Breast epithelium (tissue), 4 donors: ENCODE measurements at places on chromosomes 2 and 18. TPM values are rescaled to one million over a fixed set of nuclear protein-coding genes. Genes with fewer than 3 reads are reported as not detected.

Gene TCF7L1
- total RNA-seq = 3.4 TPM

Gene ACMSD
- total RNA-seq = 0.59 TPM

Gene EML6
- 2.3 TPM for total RNA-seq

Gene GPR148
- total RNA-seq = not detected

Gene C2orf80
- total RNA-seq = not detected

Gene ENOSF1
- total RNA-seq = 49.4 TPM

Gene ACVR1C
- total RNA-seq = 8.0 TPM

Gene RGPD3
- total RNA-seq = 2.2 TPM

Gene CHRND
- total RNA-seq = not detected

Gene CPO
- 0.96 TPM for total RNA-seq

Gene LRRTM1
- 0.15 TPM for total RNA-seq

DNA sequence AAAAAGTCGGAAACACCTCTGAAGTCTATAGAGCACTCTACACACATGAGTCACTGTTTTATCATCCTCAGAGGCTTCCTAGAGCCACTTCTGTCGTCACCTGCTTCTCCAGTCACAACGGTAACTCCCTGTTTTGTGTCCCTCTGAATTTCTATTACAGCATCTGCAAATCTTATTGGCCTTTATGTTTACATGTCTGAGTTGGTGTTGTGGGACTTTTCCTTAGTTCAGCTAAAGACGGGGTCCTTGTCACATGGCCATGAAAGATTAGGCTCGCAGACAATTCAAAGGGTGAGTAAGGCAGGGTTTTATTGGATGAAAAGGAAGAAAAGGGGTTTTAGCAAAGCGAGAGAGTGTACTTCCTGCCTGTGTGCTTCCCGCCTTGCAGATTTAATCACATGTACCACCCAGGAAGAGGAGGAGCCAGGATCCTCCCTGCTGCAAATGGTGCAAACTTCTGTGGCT, 185.6 kb downstream of the LPIN1 start:
- DNase-seq = no peak

DNA sequence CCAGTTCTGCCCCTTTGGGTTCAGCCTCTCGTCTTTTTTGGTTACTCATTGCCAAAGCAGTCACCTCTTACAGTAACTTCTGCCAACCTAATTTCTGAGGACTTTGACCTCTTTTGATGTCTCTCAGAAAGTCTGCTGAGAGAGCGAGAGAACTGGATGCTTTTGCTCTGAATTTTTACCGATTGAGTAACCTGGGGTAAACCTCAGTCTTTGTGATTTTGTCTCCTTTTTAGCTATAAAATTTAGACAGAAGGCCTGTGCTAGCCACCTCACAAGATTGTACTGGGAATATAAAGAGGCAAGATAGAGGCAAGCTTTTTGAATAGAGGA, 34.8 kb upstream of the IL1R1 start:
- DNase-seq = no peak

- peak; percentile 75 for DNase-seq
These were observed 995 bp upstream of the RTN4 start for GRCh38 chr2:55051026-55051866.

DNA sequence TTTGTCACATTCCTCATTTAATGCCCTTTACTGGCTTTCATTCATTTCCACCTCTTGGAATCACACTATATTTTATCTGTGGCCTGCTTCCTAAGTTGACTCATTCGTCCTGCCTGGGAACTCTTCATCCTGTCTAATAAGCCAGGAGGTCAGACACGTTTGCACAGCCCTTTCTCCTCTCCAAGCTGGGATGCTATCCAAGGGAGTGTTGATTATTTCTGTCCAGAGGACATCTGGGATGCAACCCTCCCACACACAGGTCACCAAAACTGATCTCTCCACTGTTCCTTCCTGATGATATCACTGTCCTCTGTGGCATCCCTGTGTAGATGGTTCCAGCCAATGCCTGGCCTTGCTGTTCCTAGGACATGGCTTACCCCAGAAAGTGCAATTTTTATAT, 79.8 kb upstream of the NOSTRIN start:
- no peak for DNase-seq

GRCh38 chr2:129139380-129139779, 820.7 kb upstream of the HS6ST1 start:
- DNase-seq = peak; percentile 63

DNA sequence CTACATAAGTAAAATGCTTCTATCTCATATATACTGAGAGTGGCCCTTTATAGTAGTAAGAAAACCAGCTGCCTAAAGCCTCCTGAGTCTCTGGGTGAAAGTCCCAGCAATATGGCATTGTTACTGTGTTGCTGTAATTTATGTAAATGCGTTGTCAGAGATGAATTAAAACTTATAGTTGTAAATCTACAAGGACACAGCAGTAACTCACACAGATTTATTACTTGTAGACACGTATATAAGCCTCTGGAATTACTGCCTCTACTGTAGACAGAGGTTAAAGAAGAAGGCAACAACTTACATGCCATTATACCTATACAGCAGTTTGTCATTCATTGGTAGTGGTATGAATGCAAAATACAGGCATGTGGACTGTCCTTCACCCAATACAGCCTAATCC, 169.1 kb upstream of the BOD1L2 start:
- no peak for DNase-seq

- no peak for DNase-seq
These were observed 284.1 kb downstream of the DSEL start for GRCh38 chr18:67232406-67232805.

DNA sequence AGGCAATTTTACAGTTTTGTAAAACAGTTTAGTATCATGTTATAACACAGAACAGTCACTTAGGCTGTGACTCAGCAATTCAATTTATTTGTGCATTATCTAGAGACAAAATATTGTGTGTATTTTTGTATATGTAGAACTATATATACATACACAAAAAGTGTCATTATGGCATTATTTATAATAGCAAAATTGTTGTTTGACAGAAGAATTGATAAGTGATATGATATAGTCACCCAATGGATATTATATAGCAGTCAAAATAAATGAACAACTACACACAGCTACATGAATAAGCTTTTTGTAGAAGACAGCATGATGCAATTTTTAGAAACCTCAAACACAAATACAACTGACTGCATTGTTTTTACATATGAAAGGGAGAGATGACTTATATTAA, 334.0 kb downstream of the TRIB2 start:
- DNase-seq = no peak

GRCh38 chr2:218003981-218004419, 1.2 kb upstream of the TNS1 start:
- DNase-seq = peak; percentile 61

DNA sequence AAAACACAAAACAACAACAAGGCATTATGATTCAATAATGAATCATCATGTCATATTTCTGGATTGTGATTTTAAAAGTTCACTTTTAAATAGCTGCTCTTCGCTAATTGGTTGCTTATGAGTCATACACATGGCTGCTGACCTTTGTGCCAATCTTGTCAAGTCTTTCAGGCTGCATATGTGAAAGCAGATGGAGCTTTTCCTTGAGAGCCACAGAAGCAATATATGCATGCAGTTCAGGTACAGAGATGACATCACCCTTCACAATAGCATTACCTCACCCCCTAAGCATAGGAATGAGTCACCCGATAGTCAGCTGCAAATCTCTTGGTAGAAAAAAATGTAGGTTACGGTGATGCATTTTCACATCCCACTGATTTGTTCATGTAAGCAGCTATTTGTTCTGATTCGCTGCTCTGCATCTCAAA, 27.2 kb downstream of the EIF2AK3 start:
- DNase-seq = no peak

DNA sequence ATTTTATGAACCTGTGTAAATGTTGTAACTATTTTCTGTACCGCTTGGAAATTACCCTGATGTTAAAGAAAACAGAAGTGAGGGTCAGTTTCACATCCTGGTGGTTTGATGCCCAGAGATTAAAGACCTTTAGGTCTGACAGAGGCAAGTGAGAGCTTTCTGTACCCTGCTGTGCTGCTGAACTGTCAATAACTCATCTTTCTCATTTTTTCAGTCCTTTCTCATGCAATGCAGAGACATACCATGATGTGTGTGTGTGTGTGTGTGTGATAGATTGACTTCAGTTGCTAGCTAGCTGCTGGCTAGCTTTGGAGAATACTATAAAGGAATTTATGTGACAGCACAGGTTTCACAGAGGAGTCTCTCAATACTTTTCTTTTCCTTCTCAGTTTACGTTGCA, 2025.6 kb upstream of the LRRTM1 start:
- DNase-seq = no peak

DNA sequence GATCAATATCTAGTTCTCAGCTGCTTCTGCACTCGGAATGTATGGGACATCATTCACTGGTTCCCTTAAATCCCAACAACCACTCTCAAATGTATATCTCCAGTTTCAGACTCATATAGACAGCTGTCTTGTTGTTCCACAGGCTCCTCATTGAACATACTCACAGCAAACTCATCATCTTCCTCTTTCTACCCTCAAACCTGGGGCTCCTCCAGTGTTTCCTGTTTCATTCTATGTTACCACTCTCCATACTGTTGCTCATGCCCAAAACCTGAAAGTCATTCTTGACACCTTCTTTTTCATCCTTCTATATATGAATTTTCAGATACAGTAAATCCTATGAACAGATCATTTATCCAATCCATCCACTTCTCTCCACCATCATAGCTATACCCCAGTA, 18.7 kb upstream of the REL start:
- DNase-seq = no peak

GRCh38 chr2:240591784-240592183, 5.2 kb downstream of the CAPN10 start:
- no peak for DNase-seq

GRCh38 chr2:40244675-40245074, 207.2 kb downstream of the SLC8A1 start:
- no peak for DNase-seq

GRCh38 chr2:117948615-117949014, 65.3 kb downstream of the CCDC93 start:
- DNase-seq = no peak

- peak; percentile 76 for DNase-seq
These were observed 71.8 kb downstream of the TGOLN2 start for GRCh38 chr2:85255813-85256594.

DNA sequence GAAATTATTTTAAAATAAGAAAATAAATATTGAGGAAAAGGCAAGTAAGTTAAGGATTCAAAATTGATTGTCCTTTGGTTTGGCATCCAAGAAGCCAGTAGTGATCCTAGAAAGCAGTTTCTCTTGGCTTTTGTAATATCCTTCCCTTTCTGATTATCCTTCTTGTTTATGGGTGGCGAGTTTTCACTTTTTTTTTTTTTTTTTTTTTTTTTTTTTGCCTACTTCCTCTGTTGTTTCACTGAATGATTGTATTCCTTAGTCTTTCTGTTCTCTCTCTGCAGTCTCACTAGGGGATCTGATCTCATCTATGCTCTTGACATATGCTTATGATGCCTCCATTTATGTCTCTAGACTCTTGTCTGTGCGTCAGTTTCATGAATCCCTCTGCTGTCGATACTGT, 4.2 kb downstream of the NAPG start:
- no peak for DNase-seq

GRCh38 chr2:108414945-108415344, 34.1 kb upstream of the GCC2 start:
- DNase-seq = no peak

DNA sequence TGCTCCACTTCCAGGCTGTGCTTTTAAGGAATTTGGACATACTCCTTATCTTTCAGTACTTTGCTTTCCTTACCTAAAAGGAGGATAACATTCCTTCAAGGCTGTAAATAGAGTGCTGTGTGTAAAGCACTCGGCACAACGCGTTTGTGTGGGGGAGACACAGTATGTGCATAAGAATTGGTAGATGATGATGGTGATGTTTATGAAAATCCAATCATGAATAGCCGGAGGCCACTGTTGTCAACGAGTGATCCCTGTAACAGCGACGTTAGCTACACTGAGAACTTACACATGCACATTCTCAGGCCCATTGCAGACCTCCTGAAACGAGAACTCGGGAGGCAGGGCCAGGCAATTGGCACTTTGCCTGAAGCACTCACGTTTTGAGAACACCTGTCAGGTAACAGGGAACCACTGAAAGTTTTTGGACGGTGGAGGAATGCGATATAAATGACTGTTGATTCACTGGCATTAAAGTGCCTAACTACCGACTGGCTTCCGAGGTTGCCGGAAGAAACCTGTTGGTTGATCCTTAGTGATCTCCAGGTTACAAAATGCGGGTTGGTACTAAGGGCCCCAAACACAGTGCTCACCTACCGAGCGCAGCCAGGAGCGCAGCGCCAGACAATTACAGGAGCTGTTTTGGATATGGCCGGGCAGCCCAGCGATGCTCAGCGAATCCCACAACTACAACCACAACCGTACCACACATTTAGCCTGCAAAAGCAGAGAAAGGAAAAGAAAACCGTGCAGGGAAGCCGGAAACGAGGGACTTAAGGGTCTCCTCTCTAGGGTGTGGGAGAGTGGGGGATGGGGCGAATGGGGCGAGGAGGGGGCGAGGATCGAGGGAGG, 1.0 kb upstream of the MAP4K4 start:
- DNase-seq = no peak

DNA sequence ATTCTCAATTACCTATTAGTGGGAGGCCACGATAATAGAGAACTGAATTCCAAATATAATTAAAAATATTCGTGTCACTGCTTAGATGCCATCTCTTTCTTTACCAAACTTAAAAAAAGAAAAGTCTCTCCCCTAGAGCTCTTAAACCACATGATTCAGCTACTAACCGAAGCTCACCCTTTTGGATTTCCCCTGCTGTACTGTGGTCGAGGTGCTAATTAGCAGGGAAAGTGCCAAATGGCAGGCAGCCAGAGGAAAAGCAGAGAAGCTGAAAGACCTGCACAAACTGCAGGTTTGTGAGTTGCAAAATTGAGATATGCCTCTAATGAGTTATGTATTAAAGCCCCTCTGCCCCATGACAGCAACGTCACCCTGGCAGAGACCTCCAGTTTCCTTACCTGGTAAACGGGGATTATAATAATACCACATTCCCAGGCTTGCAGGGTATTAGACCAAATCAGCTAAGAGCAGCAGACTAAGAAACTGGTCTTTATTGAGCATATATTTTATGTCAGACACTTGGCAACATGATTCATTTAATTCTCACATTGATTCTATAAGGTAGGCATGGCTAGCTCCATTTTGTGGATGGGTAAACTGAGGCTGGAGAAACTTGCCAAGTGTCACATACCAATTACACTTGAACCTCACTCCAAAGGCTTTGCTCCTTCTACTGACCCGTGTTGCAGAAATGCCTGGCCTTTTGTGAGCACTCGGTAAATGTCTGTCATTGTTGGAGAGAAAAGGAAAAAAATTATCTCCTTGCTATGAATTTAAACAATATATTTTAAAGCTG, 259.7 kb downstream of the LPIN1 start:
- DNase-seq = no peak

- DNase-seq = no peak
These were observed 24.9 kb downstream of the TET3 start for GRCh38 chr2:74009577-74009976.

GRCh38 chr2:65922030-65922429, 489.6 kb upstream of the SPRED2 start:
- DNase-seq = no peak

- no peak for DNase-seq
These were observed 80.7 kb upstream of the PXDN start for GRCh38 chr2:1825046-1825445.

DNA sequence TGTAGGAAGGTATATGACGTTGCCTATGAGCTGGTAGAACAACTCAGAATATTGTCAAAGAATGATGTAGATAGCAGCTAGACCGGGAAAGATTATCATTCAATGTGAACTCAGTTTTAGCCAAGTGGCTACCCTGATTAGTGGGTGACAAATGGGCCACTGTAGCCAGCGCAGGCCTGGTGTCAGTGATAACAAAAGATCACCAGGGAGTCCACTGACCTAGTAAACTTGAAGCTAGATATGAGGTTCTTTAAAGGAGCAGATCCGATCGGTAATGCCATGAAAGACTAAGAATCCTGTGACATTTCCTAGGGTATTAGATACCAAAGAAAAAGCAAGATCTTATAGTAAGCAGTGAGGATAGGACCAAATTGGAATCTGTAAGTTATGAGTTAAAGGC, 180.9 kb downstream of the GCA start:
- DNase-seq = no peak
